Activated CD4-positive, alpha-beta T cell treated with anti-CD3 and anti-CD28 coated beads, Interleukin-2, amount 50 U/mL, for 48 hours (primary cell): ENCODE measurements at places on chromosomes 6 and 20.

- no peak for DNase-seq
Measured at GRCh38 chr20:58652606-58653294, 1.7 kb downstream of the STX16 start.

DNA sequence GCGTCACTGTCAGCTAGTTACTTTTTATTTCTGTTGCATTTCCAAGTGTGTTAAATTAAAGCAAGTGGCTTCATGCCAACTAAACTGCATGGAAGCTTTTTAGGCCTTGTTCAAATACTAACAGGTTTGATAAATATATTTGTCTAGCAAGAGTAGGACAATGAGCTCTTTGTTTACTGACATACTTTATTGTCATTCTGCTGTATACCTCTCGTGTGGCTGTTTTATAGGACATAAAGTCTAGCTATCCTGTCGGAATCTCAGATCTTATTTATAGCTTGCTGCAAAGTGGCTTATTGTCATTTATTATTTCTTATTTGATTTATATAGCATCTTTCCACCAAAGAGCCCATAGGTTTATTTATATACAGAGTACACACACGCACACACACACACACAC, 711.1 kb downstream of the KIF16B start:
- DNase-seq = no peak

DNA sequence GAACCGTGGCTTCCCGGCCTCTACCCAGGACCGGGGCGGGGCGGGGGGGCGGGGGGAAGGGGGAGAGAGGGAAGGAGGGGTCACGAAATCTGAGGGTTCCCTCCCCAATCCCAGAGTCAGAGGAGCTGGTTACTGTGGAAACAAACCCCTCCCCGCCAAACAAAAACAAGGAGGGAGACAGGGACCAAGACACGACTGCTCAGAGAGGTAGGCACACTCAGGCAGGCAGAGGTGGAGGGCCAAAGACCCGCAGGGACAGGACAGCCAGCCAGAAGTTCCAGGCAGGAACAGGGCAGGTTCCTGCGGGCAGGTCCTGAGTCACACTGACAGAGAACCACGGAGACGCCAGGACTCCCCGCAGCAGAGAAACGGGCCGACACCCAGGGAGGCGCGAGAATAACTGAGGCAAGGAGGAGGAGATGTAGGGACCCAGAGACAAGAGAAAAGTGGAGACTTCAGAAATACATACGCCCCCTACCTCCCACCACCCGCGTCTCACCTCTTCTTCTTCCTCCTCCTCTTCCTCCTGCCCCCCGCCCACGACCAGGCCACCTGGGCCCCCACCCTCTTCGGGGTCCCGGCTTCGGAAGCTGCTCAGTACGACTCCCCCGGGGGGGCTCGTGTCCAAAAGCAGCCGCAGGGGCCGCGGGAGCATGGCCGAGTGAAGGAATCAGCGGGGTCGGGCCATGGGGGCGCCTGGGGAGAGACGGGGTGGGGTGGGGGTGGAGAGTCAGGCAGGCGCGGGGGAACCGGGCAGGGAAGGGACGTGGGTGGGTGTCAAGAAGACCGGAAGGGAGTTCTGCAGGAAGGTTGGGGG, 578 bp downstream of the RGL2 start:
- peak; percentile 77 for DNase-seq

GRCh38 chr6:30156262-30156599, 4.8 kb downstream of the TRIM10 start:
- DNase-seq = no peak

DNA sequence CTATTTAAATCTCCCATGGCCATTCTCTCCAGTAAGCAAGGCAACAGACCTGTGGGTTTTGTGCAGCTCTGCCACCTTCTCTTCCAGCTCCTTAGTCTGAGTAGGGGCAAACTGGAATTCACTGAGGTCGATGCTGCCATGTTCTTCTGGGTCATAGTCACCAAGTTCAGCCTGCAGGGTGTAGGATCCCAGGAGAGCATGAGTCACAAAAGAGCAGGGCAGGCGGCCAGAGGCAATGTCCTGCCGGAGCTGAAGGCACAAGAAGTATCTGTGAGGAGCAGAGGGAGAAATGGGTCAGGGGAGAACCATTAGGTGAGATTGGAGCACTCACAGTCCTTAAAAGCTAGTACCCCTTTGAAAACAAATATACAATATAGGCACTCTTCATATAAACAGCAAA, 73.7 kb downstream of the SMLR1 start:
- DNase-seq = no peak

GRCh38 chr6:79862711-79863110, 84.6 kb downstream of the ELOVL4 start:
- DNase-seq = no peak

- DNase-seq = no peak
Measured at GRCh38 chr6:98640366-98640765, 194.0 kb upstream of the POU3F2 start.

- DNase-seq = no peak
Measured at GRCh38 chr20:10636326-10636818, 37.4 kb downstream of the JAG1 start.

DNA sequence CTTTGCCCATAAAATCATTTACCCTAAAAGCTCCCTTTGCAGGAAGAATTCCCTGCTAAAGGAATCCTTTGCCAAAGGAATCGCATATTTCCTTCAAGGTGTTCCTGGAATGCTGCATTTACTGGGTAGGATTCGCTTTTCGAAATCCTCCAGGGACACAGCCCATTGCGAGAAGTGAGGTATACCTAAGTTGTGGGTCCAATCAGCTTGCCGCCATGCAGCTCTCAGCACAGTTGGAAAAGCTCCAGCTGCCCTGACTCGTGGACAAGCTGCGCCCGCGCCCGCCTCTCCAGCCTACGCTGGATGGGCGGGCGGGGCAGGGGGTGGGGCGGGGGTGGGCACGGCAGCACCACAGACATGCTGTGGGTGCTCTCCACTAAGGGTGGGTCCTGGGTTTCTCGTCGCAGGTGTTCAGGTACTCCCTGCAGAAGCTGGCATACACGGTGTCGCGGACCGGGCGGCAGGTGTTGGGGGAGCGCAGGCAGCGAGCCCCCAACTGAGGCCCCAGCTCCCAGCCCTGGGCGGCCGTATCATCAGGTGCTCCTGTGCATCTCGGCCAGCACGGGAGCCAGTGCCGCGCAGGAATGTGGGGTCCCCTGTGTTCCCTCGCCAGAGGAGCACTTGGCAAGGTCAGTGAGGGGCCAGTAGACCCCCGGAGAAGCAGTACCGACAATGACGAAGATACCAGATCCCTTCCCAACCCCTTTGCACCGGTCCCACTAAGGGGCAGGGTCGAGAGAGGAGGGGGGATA, 1.4 kb downstream of the NNAT start:
- DNase-seq = no peak

DNA sequence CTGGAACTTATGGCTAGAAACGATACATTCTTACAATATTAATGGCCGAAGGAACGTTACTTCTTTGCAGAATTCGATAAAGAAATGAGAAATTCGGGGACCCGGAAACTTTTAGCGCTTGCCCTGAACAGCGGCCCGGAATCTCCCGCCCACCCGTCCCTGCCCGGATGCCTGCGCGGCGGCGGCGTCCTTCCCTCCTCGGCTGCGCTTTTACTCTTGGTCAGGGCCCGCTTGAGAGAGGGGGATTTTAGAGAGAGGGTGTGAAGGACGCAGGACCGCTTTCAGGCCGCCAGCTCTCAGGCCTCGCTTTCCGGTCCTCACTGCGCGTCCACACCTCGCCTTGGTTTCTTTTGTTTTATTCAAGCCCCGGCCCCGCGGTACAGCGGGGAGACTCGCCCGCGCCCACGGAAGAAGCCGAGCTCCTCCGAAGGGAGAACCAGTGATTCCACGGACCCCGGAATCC, 243.7 kb downstream of the ARID1B start:
- peak; percentile 70 for DNase-seq

DNA sequence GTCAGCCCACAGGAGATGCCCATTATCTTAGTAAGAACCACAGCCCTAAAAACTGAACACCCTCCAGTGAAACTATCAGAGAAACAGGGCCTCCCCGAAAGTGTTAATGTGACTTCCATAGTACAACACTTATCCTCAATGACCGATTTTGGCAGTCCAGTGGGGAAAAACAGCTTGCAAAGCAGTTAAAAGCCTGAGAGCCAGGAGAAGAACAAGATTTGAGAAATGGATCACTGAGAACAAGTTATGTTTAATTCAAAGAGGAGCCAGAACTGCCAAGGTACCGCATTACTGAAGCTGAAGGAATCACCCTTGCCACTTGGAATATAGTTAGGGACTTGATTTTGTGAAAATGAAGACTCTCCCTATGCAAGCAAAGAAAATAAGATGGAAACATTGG, 236.9 kb downstream of the QKI start:
- DNase-seq = no peak

DNA sequence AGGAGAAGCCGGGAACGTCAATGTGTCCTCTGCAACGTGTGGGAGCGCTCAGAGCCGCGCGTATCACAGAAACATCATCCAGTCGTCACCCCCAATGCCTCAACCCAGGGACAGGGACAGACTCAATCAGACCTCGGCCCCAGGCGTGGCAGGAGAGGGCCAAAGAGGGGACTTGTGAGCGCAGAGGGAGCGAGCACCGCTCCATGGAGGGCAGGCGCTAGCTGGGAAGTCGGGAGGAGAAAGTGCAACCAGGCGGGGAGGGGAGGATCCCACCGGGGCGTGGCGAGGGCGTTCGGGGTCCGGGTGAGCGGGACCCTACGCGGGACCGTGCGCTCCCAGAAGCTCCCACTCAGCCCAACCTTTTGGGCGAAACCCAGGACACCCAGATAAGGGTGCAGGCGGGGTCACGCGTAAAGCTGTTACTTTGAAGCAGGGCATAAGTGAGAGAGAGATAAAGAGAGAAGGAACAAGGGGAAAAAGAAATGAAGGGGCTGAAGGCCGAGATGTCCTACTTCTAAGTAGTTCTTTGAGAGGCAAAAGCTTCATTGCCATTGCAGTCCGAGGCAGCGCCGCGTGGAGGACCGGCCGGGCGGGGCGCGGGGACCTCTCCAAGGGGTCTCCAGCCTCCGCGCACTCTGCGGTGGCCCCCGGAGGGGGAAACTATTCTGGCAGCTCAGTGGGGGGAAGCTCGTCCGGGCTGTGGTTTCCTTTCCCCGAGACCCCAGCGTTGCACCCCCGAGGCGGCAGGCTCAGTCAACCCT, 862 bp upstream of the SOBP start:
- peak; percentile 18 for DNase-seq

- no peak for DNase-seq
Measured at GRCh38 chr6:137795501-137795900, 71.6 kb upstream of the TNFAIP3 start.

GRCh38 chr6:3882431-3882830, 33.3 kb downstream of the FAM50B start:
- no peak for DNase-seq

- no peak for DNase-seq
Measured at GRCh38 chr6:88722686-88723085, 240.7 kb downstream of the RNGTT start.

GRCh38 chr6:144488590-144488989, 203.5 kb downstream of the UTRN start:
- DNase-seq = no peak

DNA sequence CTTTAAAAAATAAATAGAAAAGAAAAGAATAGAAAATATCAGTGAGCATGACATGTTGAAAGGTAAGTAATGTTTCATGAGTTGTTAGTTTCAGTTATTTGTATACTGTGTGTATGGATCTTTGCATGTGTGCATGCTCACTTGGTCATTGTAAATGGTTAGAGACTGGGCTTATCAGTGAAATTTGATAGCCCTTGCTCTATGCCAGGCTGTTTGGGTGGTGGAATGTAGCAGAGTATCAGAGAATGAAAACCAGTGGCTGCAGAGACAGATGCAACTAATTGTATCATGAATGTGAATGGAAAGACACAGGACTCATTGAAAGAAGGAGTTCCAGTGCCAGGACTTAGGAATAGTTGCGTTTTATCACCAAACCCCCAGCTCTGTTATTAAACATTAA, 4.2 kb downstream of the GSTA2 start:
- DNase-seq = no peak

GRCh38 chr6:106085692-106085983, 498 bp upstream of the PRDM1 start:
- no peak for DNase-seq

DNA sequence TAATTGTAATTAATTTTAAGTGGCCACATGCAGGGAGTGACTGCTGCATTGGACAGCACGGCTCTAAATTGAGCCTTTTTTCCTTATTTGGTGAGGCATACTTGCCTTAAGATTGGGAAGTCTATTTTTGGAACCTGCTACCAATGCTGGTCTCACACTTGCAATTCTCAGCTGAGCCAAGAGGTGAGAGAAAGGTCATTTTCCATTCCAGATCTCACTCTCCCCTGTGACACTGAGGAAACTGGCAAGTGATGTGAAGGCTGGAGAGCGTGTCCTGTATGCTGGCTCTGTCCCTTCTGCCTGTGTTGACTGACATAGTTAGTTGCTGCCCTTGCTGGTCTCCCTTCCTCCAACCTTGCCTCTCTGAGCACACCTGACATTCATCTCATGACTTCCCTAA, 735 bp upstream of the MOG start:
- no peak for DNase-seq

DNA sequence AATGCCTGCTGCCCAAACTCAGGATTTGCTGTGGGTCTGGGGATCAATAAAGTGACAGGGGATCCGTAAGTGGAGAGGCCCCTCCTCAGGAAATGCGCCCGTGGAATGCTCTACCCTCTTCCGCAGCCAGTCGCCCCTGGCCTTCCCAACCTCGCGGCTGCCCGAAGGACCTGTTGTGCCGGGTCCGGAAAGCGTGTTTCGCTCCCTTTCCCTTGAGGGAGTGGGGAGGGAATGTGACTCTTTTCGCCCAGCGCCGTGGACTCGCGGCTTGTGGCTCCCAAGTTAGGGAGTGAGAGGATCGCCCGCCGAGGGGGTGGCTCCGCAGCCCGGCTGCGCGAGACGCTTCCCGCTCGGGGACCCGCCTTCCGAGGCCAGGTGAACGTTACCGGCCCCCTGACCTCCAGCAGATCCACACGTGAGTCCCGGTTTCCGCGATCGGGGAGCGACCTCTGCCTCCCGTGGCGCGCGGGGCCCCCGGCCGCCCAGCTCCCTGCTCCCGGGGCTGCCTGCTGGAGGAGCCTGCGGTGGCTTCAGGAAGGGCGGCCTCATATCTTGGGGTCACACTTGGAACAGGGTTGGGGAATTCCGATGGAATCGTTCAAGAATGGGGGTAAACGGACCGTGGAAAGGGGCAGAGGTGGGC, 666 bp downstream of the TPD52L1 start:
- peak; percentile 7 for DNase-seq

DNA sequence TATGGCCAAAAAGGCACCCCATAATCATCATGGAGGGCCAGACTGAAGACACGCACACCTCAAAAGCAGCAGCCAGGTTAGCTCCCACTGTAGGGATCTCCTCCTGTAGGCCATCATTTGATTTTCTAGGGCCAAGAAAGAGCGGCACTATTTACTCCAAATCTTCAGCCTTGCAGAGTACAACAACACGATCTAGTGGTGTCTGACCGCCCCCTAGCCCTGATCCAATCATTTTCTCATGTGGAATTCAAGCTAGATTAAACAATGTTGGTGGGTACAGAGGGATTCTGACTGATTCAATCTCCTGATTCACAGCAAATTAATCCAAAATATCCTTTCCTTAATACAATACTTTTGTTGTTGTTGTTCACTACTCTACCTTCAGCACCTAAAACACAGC, 12.5 kb downstream of the GNAS-AS1 start:
- DNase-seq = no peak

- no peak for DNase-seq
Measured at GRCh38 chr6:106572436-106572835, 56.9 kb downstream of the RTN4IP1 start.
